ENCODE measurements at places on chromosomes 6 and 20.

DNA sequence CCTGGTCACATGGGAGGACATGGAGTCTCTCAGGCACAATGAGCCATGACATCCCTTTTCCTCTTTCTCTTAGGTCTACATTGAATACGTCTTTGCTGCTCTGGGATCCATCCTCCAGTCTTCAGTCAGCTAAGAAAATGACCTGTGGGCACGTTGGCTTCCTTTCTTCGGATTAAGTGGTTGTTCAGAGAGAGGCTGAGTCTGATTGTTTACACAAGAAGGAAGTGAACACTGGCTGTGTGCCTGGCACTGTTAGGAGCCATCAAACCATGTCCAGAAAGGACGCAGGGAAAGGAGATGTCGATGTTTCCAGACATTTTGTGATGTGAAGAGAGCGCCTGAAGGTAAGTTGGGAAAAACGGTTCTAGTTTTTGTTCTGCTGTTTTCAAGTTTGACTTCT is 309.9 kb upstream of the CDYL start:
- no peak for DNase-seq

DNA sequence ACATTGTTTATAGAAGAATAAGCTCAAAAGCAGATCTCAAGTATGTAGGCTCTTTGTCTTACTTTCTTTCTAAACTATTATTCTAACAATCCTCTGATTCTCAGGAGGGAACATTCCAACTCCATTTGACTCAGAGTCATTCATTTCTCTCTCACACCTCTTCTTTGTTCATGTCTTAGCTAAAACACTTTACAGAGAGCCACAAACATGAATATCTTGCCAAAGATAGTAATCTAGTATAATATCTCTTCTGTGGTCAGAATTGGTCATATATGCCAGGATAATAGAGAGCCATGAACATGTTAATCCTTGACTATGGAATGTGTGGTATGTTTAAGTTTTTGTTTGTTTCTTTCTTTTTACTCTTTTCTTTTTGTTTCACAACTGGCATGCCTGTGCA is 456.0 kb upstream of the PTCHD4 start:
- no peak for DNase-seq

GRCh38 chr20:57200882-57201695 is 65.4 kb downstream of the BMP7 start:
- no peak for DNase-seq

DNA sequence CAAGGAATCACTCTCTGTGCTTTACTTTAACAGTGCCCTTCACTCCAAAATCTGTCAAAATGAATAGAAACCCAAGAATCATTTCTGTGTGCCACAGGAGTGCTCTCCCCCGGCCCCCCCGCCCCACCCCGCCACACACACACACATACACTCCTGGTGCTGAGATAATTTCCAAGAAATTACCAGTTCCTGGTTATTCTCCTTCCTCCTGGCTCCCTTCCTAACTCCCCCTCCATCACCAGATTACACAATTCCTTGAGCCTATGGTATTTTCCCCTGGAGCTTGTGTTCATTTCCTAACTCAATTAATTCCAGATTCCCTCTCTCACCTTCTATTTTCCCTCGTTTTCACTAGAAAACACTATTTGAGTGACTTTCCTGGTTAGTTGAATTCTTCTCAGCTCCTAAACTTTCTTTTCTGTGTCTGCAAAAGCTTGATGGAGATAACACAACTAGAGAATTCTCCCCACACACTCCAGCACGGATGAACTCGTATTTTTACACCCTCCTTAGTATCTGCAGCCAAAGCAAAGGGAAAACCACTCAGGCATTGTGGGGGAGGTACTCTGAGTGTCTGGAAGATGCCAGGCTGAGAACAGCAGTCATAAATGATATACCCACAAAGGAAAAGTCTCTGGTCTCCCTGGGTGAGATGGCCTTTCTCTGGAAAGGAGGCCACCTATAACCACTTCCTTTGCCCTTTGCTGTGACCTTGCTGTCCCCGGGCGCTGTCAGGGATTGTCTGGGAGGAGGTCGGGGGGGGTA is 1.9 kb upstream of the SLC24A3 start:
- no peak for DNase-seq

- DNase-seq, result no peak
Observed at GRCh38 chr6:100344321-100344720, 120.4 kb downstream of the SIM1 start.

DNA sequence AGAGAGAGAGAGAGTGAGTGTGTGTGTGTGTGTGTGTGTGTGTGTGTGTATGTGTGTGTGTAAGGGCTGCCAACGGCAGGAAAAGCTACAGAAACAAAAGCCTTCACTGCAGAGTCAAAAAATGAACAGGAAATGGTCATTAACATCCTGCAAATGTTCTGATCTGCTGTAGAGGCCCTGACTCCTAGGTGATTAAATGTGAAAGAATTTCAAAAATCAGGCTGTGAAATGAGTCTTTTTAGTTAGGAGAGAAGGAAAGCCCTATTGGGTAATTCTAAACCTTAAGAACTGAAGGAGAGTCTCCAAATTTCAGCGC is 166.5 kb upstream of the MYLIP start:
- DNase-seq, result no peak

GRCh38 chr6:2737885-2738284 is 12.8 kb downstream of the MYLK4 start:
- no peak for DNase-seq

DNA sequence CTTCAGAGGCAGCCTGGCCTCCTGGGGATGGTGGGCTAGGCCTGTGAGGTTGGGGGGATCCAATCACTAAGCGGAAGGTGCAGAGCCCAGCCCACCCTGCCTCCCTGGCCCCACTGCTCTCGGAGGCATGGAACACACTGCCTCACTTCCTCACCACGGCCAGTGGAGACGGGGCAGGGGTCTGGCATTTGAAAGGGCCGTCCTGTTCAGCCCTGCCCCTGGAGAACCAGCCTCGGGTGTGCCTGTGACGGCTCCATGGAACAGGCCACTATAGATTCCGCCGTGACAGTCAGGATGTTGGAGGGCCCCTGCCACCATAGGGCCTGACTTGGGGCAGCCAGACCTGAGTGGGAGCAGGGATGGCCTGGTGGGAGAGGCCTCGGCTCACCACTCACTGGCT is 110.2 kb downstream of the DACT2 start:
- no peak for DNase-seq

GRCh38 chr6:135851442-135852271 is at the start of gene PDE7B:
PDE7B (plus strand) TSS chr6:135851701.
- DNase-seq, result peak; percentile 52

DNA sequence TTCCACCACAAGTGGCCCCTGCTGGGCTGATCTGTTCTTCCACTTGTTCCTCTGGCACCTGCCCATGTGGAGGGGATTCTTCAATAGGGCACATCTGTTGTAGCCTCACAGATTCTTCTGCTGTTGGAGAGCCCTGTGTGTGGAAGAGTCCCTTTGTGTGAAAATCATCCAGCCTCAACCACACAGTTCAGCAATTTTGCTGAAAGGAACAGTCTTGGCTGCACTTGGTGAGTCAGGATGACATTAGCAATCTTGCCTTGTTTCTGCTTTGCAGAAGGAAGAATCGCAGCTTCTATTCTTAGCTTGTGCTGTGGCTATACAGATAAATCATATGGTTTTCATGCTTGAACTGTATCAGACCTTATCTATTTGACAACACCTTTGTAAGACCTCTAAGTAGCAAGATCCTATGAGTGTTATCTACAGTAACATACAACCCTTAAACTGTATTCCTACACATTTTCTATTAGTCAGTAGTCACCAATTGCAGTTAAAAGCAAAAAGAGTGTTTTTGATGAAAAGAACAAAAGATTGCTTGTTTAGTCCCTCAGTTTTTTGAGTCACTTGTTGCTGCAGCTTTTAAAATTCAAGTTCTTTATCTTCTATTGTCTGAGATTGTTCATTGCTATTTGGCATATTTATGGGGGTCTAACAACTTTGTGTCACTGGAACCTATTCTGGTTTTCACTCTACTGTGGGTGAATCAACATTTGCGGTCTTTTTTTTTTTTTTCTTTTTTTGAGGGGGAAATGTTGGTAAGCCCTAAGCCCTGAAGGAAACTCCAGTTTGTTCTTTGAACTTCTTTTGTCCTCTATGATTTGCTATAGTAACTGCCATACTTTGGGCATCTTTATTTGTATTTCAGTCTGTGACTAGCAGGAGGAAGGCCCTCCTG is 231.6 kb downstream of the TFAP2B start:
- no peak for DNase-seq

DNA sequence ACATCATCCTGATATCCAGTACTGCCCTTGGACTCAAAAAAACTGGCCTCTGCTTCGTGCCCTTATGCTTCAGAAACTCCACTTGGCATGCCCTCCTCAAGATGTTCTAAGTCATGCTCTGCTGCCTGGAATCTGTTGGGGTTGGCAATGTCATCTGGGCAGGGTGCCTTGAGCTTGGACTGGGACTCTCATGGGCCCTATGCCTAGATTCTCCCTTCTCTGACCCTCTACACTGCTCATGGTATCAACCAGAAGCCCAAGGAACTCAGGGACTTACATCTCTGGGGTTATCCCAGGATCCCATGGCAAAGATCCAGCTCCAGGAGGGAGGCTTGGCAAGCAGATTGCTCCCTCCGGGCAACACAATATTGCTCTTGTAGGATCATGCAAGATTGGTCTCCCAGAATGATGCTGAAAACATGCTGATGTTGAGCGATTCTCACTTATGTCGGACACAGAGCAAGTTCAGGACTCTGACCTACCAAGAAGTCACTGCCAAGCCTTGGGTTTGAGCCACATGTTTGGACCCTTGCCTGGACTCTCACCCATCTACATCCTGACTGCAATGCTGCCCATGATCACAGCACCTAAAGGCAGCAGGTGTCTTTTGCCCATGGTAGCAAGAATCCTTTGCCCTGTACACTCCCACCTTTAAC is 88.8 kb downstream of the ADAT2 start:
- no peak for DNase-seq

DNA sequence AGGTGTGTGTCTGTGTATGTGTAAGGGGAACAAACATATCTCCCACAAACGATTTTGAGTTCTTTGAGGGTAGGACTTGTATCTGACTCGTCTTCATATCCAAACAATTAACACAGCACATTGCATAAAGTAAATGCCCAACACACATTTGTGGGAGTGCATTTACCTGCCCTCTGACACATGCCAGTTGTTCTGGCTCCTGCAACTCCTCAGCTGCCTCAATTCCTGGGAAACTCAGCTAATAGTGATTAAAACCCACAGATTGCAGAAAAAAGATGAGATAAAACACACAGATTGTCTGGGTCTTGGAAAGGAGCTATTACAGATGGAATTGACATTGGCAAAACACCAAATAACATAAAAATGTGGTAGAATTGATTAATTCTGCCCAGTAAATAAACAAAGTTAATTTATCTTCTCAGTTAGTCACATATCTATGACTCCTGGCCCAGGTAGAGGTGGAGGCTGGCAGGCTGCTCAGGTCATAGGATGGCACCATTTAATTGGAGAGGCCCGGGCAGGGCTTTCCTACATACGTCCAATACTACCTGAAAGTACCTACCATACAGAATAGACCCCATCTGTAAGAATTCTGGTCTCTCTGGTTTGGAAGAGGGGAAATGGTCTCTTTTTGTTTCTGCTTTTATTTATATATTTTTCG is 71.5 kb upstream of the IFNGR1 start:
- DNase-seq, result no peak

DNA sequence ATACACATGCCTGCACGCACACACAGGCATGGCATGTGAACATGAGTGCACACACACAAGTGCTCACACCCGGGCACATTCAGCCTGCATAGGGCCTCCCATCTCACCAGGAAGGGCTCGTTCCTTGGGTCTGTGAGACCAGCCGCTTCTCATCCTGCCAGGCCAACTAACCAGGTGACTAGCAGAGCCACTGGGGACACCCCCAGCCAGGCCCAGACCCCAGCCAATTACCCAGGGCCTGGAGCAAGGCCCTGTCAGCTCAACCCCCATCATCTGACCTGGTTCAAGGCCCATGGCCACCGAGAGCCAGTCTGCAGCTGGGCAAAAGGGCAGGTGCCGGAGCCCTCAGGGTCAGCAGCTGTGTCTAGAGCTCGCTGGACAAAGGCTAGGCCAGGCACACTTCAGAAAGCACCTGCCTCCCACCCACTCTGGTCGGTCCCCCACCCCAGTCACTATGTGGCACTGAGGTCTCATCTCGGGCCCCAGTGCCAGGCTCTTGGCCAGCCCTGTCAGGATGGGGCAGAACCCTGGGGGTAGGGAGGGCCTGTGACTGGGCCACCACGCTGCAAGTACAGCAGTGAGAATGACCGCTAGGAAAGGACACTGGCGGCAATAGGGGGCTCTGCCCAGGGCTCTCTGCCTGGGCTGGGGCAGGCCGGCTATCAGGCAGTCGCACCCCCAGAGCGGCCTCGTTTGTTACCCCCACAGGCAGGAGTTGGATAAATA is 26.8 kb upstream of the MRGBP start:
- DNase-seq, result no peak

GRCh38 chr20:11891077-11891775 is 26.5 kb upstream of the BTBD3 start:
- peak; percentile 77 for DNase-seq

DNA sequence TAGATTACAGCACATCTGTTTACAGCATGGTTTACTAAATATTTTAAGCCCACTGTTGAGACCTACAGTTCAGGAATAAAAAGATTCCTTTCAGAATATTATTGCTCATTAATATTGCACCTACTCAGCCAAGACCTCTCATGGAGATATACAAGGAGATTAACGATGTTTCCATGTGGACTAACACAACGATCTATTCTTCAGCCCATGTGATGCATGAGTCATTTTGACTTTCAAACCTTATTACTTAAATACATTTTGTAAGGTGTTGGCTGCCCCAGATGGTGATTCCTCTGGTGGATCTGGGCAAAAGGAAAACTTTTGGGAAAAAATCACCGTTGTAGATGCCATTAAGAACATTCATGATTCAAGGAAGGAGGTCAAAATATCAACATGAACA is 48.0 kb upstream of the SDHAF4 start:
- DNase-seq, result no peak

- no peak for DNase-seq
Observed at GRCh38 chr6:111874025-111874415, 768 bp upstream of the FYN start.

- DNase-seq, result no peak
Observed at GRCh38 chr20:10939331-10939941, 265.6 kb upstream of the JAG1 start.

- DNase-seq, result no peak
Observed at GRCh38 chr20:50695135-50695872, 4.0 kb upstream of the RIPOR3 start.

GRCh38 chr6:99607416-99608036 is 893 bp downstream of the PRDM13 start:
- no peak for DNase-seq
